ENCODE measurements at places on chromosomes 2 and 18.
A peak's percentile ranks its signal among the peaks of the same experiment; 100 is the strongest.

DNA sequence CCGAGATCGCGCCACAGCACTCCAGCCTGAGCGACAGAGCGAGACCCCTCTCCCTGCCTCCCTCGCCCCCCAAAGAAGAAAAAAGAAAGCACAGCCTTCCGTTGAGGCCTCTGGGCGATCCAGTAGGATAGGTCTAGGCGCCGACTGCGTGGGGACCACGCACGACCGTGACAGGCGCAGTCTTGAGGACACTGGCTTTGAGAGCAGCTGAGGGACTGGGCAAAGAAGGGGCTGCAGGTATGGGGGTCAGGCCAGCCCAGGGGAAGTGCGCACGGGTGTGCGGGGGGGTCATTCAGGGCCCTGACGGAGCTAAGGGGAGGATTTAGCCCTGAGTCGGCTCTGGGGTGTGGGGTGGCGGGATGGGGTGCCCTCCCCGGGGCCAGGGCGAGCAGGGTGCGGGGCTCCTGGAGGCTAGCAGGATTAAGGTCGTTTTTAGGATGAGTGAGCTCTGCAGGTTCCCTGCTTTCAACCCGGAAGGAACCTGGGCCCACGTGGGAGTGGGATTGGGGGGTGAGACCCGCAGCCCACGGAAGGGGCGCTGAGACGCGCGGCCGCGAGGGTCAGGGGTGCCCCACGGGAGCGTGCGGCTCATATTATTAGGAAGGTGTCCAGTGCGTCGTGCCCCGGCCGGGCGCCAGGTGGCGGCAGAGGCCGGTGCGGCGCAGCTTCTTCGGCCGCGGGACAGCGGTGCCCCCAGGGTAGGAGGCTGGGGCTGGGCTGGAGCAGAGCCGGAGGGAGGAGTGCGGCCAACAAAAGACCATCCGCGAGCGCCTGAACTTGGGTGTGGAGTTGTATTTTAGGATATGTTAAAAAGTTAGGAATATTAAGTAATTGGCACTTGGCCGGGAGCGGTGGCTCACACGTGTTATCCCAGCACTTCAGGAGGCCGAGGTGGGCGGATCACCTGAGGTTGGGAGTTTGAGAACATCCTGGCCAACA is 20.5 kb upstream of the ZNF236 start:
- DNase-seq = peak; percentile 58

GRCh38 chr2:237774811-237775553 is 23.6 kb upstream of the RBM44 start:
- peak; percentile 62 for DNase-seq

- DNase-seq = no peak
Observed at GRCh38 chr2:64651590-64651989, 2.1 kb downstream of the SERTAD2 start.

GRCh38 chr2:31382452-31383120 is 32.0 kb downstream of the XDH start:
- DNase-seq = peak; percentile 53

- no peak for DNase-seq
Observed at GRCh38 chr2:153232464-153232863, 246.1 kb downstream of the RPRM start.

GRCh38 chr2:237213315-237214022 is 127.8 kb downstream of the COPS8 start:
- DNase-seq = peak; percentile 88

DNA sequence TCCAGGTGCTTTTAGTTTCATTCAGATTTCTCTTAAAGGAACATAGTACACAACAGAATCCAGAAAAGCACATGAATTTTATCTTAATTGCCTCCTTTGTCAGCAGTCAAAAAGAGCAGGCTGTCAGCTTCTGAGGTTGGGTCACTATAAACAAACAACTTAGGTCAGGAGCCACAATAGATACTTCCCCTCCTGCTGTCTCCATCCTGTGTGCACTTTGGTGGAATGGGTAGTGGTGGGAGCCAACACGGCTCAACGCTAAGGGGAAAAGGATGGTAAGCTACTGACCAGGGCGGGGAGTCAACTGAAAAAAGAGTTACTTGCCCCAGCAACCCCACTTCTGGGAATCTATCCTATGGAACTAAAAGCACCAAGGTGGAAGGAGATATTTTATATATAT is 121.9 kb downstream of the PAX3 start:
- DNase-seq = no peak

- DNase-seq = peak; percentile 28
Observed at GRCh38 chr2:18795906-18796305, 206.5 kb upstream of the NT5C1B start.

DNA sequence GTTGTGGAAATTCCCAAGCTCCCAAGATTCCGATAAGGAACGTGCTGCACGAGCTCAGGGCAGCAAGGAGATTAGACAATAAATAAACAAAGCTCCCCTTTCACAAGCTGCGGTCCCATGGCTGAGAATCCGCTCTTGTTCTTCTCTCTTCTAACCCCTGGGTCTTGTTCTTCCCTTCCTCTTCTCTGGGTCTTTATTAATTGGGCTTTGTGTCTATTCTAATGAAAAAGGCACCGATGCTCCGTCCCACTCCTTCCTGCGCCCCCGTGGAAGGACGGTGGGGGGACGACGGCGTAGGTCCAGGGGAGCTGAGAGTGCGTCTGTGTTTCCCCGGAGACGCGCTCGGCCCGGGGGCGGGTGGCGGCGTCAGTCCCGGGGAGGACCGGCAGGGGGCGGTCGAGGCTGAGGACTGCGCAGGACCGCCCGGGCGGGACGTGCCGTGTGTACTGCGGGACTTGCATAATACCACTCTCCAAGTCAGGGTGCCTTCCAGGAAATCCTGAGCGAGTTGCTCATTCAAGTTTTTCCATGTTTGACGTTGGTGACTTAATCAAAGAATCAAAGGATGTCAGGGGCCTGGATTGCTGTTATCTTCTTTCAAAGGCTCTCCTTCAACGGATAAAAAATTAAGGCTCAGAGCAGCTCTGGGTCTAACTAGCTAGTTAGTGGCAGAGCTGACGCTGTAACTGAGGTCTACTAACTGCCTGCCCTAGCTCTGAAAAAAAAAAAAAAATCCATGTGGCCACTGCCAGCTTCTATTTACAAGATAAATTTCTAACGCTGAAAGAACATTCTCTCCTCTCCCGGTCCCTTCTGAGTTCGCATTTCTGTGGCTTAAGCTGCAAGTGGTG is 321.4 kb downstream of the TGIF1 start:
- DNase-seq = peak; percentile 93

DNA sequence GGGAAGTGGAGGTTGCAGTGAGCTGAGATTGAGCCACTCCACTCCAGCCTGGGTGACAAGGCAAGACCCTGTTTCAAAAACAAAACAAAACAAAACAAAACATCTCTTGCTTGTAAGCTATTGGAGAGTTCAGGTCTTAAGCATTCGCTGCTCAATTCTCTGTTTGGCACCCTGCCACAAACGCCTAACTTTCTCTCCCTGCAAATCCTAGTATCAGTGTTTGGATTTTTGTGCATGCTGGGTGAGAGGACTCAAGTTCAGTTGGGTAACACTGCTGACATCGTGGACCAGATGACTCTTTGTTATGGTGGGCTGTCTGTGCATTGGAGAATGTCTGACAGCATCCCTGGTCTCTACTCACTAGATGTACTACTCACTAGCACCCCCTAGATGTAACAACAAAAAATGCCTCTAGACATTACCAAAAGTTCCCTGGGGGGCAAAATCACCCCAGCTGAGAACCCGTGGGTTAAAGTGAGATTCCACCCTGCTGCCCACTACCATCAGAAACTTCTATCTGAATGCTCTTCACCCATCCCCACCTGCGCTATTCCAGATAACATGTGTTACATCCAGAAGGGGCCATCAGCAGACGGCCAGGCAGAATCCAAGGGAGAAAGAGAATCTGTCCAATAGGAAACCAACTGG is 50.9 kb downstream of the CACNB4 start:
- no peak for DNase-seq

GRCh38 chr2:195666113-195666712 is 9.2 kb downstream of the SLC39A10 start:
- DNase-seq = no peak

DNA sequence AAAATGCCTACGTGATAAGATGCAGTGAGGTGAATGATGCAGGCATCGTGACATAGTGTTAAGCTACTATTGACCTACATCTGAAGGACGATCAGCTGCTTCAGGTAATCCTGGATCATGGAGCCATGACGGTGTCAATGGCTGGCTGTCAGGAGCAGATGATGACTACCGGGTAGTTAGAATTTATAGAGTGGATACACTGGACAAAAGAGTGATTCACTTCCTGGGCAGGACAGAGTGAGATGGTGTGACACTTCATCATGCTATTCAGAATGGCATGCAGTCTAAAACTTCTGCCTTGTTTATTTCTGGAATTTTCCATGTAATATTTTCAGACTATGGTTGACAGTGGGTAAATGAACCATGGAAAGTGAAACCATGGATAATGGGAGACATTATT is 29.5 kb downstream of the METTL8 start:
- DNase-seq = peak; percentile 92

DNA sequence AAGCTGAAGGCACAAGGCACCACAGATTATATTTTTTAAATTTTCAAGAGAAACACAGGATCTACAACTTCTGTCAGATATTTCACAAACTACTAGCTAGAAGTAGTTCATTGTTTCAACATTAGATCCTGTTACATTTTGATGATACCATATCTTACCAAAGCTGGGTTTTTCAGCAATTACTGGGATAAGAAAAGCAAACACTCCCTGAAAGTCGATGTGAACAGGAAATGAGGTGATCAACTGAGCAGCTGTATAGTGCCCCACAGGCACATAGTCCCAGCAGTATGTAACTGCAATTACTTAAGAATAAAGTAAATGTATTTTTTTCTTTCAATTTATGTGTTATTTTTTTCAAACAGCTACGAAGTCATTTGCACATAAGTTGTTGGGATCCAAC is 103.5 kb downstream of the DNER start:
- DNase-seq = peak; percentile 39

DNA sequence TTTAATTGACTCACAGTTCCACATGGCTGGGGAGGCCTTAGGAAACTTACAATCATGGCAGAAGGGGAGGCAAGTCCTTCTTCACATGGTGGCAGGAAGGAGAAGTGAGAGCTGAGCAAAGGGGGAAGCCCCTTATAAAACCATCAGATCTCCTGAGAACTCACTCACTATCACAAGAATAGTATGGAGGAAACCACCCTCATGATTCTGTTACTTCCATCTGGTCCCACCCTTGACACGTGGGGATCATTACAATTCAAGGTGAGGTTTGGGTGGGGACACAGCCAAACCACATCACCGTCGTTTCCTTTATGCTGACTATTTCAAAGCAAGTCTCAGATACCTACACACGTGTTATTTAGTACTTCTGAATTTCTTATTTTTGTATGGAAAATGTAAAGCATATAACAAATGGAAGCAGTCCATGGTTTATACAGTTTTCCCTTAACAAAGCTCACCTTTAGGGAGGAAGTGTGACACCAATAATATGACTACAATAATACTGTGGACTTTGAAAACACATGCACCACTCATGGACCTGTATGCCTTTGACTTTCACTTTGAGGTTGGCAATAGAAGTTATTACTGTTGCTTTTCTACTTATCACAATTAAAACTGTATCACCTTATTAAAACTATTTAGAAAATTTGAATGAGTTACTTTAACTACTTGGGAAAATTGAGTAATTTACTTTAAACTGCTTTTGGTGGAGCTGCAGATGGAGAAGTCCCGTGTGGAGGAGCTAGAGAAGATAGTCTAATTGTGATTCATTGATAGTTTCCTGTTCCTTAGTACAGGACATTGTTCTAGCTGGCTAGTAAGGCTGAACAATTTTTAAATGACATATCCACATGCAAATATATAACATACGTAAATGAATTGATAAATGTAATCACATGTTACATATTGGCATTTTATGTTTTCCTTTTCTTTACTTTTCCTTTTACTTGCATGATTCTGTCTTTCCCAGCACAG is 37.3 kb downstream of the MTCL1 start:
- DNase-seq = no peak

GRCh38 chr2:238785528-238785860 is 62.4 kb upstream of the TWIST2 start:
- peak; percentile 27 for DNase-seq

GRCh38 chr2:121583555-121583954 is 52.9 kb downstream of the RNU4ATAC start:
- DNase-seq = no peak

- no peak for DNase-seq
Observed at GRCh38 chr2:100012561-100012960, 129.8 kb downstream of the AFF3 start.

DNA sequence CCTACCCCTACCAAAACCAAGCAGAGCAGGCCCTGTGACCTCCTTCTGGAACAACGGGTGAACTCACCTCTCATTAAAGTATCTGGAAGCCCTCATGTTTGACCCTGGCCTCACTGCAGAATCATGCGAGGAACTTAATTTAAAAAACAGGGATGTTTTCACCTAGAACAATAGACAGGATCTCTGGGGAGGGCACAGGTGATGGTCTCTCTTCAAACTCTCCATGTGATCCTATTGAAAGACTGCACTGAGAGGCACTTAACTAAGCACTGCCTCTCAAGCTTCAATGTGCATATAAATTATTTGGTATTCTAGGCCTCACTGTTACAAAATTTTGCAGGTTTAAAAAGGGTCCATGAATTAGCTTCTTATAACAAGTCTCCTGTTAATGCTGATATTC is 7.5 kb downstream of the ZNF519 start:
- DNase-seq = no peak

GRCh38 chr2:119333360-119333759 is 33.3 kb downstream of the C2orf76 start:
- DNase-seq = peak; percentile 2

DNA sequence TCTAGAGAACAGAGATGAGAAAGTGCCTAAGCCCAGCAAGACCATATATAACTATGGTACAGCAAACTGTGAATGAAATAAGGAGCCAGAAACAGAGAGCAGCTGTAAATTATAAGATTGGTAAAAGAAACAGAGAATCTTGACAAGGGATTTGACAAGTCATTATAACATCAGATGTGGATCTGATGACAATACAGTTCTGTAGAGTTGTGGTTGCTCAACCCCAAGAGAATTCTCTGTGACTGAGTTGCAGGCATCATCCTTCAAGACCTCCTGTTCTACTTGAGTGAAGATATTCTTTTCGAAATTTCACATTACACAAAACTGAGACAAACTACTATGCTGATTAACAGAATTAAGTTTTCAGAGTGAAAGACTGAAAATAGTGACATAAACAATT is 343.1 kb upstream of the SLC39A10 start:
- no peak for DNase-seq

- DNase-seq = peak; percentile 84
Observed at GRCh38 chr2:71759060-71759459, 305.7 kb downstream of the DYSF start.

DNA sequence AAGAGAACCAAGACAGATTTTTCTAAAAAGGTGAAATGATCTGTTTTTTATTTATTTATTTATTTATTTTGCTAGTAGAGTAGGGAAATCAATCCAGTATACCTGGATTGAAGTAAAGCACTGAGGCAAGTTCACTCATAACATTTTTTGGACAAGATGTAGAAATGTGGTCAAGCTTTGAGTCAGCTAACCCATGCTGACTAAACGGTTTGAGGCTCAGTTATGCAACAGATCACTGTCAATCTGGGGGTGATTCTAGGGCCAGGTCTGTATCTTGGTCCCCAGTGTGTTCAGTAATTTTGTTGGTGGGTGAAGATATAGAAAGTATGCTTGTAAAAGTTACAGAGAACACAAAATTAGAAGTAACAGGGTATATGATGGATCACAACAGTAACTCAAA is 60.2 kb downstream of the RMDN2 start:
- DNase-seq = peak; percentile 19

GRCh38 chr2:176614049-176614448 is 344.8 kb downstream of the MTX2 start:
- DNase-seq = no peak

Measured in EH (cell line).